RPMI7951 (cell line): ENCODE measurements at places on chromosomes 1 and 21.

- peak; percentile 40 for DNase-seq
Measured at GRCh38 chr1:206809504-206810084, 37.3 kb upstream of the IL10 start.

- DNase-seq: no peak
Measured at GRCh38 chr1:169860187-169860586, 33.5 kb downstream of the SCYL3 start.

DNA sequence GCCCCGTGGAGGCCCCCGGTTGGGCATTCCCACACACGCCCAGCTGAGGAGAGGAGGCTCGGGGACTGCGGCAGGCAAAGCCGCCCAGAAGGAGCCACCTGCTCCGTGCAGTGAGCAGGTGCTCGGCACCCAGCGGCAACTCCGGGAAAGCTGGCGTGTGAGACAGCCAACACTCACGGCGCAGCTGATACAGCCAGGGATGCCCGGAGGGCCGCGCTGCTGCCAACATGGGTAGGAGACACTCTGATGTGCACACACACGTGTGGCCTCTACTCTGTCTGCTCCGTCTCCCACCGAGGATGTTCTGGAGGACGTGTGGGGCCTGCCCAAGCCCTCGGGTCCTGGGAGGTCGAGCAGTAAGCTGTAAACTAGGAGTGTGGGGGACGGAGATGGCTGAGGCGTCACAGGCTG, 12.9 kb downstream of the MORN1 start:
- DNase-seq: no peak

DNA sequence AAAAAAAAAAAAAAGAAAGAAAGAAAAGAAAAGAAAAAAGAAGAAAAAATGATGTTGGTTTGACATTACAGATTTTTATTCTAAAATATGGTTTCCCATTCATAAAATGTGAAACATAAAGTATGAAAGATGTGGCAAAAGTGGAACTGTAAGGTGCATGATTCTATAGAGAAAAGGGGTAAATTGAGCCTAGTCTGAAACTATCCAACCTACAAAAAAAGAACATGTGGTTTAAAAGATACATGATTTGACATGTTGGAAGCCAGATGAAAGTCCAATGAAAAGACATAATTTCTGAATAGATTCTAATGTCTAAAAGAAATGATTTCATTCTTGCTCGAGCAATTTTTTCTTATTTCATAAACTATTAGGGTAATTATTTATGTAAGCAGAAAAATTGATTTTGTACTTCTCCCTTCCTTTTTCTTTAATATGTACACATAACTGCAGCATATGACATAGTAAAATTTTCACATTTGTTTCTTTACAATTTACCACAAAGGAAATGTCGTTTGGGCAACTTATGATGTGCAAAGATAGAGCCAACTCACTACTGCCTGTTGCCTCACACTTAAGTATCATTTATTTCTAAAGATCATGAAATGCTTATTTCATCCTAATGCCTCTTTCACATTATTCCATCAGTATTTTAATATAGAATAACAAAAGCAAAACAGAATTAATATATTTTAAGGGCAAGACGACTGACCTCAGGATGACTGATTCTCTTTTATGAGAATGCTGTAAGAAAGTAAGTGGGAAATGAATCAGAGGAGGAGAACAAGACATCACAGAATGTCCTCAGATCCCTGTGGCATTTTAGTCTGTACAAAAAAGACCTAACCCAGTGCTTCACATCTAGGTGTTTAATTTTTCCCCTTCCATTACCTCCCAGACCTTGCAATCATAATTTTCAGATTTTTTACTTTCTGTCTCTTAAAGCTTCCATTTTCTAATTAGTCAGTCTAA, 165.8 kb upstream of the HMCN1 start:
- DNase-seq: no peak

DNA sequence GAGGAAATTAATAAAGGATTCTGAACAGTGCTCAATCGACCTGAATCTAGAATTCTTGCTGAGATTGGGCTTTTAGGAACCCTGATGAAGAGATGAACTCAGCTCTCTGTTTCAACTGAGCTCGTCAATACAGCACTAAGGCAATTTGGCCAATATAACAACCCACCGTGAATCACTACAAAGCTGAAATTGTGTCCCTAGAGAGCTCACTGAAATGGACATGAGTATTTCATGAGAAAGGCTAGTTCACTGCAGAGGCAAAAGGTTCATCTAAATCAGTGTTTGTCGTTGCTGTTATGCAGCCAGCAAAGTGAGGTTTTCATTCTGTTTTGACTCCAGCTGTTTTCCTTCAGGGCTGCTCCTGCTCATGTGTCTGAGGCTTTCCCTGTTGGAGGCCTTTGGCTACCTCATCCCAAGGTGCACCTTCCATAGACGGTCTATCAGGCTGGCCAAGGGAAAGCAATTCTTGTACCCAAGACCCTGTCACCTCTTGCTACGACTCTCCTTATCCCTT, 83.5 kb downstream of the URB2 start:
- DNase-seq: no peak
